Forelimb muscle (tissue), 1 donor: ENCODE measurements at places on chromosomes 12 and 14. TPM values are rescaled to one million over a fixed set of nuclear protein-coding genes. Genes with fewer than 3 reads are reported as not detected.

ABHD12B gene
- 1.1 TPM for polyA plus RNA-seq

- no peak for DNase-seq
These were observed 362.6 kb downstream of the AEBP2 start for GRCh38 chr12:19801941-19802340.

CD4 gene
- polyA plus RNA-seq: 5.6 TPM

GRCh38 chr12:57126061-57126460 lies 2.2 kb upstream of the LRP1 start:
- no peak for DNase-seq

DNA sequence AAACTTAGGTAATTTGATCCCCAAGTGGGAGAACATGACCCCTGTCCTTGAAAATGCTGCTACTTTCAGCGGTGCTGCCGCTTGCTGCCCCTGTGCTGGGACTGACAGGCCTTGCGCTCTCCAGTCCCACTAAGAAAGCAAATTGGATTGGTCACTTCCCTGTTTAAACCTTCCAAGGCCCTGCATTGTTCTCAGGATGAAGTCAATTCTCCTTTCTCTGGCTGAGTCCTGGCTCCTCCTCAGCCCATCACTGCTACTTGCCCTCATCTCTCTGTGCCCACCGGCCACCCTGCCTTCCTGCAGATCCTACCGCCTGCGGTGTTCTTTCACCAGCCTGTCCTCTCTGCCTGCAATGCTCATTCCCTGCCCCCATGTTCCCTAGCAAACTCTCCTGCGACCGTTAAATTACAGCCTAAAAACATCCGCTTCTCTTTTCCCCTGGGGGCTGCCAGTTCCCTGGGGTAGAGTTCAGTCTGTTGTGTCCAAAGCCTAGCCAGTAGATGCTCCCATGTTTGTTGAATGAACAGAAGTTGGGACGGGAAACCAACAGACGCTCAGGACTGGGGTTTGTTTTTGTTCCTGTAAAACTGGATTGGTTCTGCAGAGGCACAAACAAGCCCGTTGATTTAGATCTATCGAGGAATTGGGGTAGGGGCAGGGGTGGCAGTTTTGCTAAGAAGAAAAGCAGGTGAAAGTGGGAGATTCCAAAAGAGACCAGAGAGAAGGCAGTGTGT lies 127.3 kb upstream of the HIF1A start:
- no peak for DNase-seq

FAM186B gene
- polyA plus RNA-seq: 1.8 TPM

DNA sequence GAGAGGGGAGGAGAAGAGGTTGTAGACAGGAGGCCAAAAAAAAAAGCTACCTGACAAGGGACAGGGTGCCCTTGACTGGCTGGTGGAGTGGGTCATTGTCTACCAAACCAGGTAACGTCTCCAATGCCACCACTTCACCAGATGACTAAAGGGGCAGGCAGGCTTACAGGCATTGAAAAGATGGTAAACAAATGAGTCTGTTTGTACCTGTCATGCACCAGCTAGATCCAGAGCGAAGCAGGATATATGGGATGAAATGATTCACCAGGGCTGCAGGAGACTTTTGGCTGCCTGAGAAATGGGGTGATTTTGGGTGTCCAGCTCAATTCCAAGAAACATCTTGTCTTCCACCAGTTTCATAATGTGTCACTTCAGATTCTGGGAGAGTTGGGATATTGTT lies 4.0 kb downstream of the C12orf54 start:
- no peak for DNase-seq

DNA sequence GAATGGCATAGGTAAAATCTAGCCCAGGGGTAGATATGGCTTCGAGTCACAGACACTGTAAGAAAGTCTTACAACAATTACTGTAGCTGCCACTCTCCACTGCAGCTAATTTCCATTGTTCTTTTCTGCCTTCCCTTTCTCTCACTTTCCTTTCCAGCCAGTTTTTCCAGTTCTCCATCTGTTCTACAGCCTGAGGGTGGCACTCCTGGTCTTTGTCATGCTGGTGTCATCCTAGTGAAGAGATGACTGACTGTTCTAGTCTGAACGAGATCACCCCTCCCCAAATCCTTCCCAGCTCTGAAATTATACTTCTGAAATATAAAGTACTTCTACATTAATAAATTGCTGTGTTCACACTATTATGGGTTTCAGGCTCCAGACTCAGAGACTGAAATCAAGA lies 74.2 kb upstream of the CSRP2 start:
- DNase-seq: no peak

GRCh38 chr12:91687052-91688017 lies 458.3 kb downstream of the BTG1 start:
- no peak for DNase-seq

GRCh38 chr12:546265-546919 lies 86.7 kb downstream of the B4GALNT3 start:
- no peak for DNase-seq

SERPINA9 gene
- not detected for polyA plus RNA-seq

- DNase-seq: no peak
These were observed 794.1 kb downstream of the BCL11B start for GRCh38 chr14:98477935-98478334.

DNA sequence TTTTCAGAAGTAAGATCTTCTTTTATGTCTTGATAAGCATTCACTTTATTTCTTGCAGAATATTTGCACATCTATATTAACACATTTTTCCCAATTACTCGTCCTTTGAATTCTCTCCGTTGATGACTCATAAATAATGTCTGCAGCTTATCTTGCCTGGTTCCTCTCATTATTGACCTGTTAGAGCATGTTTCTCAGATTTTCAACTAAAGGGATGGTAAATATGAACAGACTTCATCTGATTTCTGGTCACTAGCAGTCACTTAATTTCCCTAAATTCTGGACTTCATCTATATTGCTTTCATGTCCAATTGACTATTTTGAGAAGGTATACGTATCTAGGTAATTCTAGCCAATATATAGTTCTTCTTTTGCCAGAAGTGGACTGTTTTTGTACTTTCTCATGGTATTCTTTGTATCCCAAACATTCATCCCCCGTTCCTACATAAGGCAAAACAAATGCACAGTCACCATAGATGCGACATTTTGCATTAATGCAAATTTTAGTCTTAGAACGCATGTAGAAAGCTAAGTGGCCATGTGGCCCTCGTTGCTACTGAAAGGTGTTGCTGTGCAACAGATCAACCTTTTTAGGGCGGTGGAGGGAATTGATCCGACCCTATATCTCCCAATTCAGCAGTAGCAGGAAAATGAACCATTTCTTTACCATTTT lies 6.2 kb downstream of the PIK3C2G start:
- no peak for DNase-seq

DNA sequence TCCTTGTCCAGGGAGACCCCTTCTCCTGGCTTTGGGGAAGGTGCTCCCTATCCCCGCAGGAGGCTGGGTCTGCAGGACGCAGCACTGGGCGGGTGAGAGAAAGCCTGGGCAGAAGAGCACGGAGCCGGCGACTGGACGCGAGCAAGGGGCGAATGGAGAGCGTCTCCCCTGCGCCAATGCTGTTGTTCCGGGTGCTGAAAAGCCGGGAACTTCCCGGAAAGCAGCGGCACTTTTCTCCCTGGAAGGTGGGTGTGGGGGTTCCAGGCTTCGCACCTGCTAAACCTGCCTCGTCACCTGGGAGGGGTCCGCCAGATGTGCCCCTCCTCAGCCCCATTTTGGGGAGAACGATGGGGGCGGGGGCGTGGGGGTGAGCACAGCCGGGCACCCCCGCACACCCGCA lies 417.1 kb upstream of the TMTC1 start:
- no peak for DNase-seq

DNA sequence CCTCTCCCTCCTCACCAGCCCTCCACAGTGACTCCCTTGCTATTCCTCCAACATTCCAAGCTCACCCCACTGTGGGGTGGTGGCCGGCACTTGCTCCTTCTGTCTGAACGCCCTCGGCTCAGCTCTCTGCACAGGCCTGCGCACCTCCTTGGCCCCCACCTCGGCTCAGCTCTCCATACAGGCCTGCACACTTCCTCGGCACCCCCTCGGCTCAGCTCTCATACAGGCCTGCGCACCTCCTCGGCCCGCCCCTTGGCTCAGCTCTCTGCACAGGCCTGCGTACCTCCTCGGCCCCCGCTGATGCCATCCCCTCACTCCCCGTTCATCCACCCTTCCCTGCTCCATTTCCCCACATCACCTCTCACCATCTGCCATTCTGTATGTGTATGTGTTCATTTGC lies 332.7 kb upstream of the FKBP4 start:
- no peak for DNase-seq

GRCh38 chr12:86772696-86773095 lies 516.5 kb upstream of the MGAT4C start:
- no peak for DNase-seq

- DNase-seq: no peak
These were observed 19.8 kb upstream of the PRKAG1 start for GRCh38 chr12:49038291-49038955.

PIWIL1 gene
- 0.08 TPM for polyA plus RNA-seq

- no peak for DNase-seq
These were observed 389.2 kb downstream of the TMEM117 start for GRCh38 chr12:44225149-44225510.

AKAP6 gene
- polyA plus RNA-seq: 64.6 TPM

- no peak for DNase-seq
These were observed 59.3 kb downstream of the ABCC9 start for GRCh38 chr12:21881965-21882364.

DNA sequence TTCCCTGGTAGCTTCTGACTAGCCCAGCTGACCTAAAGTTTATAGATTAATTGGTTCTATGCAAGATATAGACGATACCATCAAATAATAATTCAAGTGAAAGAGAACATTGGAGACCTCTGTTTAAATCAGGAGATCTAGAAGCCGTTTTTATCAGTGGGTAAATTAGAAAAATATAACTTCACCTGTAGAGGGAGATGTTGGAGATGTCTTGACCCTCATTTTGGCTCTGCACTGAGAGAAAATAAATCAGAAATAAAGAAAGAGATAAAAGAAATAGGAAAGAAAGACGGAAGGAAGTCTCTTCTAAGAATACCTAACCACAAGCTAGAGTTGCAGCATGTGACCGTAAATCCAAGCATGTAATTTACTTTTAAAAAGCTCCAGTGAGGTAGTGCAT lies 684.5 kb downstream of the C12orf50 start:
- no peak for DNase-seq
